ENCODE measurements at places on chromosomes 5 and 9.

DNA sequence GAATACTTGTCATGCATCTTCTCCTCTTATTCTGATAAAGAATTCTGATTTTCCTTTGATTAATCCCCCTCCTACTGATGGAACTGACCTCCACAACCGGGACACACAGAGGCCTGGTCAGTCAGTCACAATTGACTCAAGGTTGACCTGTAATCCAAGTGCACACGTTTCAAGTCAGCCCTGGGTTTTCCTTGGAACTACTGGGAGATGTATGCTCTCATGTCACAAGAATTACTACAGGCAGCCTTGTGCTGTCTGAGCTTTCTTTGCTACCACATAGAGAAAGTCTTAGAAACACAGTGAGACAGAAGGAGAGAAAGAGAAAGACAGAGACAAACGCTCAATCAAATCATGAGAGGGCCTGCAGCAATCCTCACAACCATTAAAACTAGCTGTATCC lies 345.8 kb downstream of the PDE4D start:
- DNase-seq = no peak

- no peak for DNase-seq
Observed at GRCh38 chr5:92468295-92468694, 1085.2 kb upstream of the ARRDC3 start.

DNA sequence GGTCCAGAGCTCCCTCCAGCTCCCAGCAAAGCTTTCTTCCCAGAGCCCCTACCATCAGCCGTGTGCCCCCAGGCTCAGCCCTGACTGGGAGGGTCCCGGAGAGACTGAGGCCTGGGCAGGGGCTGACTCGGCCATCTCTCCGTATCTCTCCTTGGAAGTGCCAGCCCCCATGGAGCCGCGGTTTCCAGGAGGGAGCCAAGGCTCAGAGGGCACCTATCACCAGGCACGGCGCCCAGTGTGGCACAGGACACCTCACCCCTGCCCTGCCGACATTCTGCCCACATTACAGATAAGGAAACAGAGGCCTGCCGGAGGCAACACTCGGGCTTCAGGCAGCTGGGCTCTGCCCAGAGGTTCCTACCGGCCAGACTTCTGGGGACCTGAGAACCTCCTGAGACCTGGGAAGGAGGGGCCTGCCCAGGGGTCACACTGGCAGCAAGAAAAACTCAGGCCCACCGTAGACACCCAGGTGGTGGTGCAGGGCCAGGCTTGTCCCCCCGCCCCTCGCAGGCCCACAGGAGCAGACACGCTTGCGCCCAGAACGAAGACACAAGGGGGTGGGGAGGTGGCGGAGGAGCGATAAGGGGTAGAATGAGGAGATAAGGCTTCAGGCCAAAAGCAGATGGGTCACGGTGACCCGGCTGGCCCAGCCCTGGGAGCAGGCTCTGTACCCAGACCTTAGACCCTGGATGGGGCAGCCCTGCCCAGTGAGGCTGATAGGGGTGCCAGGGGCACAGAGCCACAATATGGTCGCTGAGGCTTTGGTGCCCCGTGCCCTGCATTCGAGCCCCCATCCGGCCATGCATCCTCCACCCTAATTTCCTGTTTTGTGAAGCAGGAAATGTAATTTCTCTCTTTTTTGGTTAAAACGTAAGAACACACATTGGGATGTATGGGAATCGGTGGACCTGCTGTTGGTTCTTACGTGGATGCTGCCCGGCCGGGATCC lies 11.8 kb downstream of the NR5A1 start:
- no peak for DNase-seq

- no peak for DNase-seq
Observed at GRCh38 chr9:2345013-2345412, 276.6 kb upstream of the VLDLR start.

DNA sequence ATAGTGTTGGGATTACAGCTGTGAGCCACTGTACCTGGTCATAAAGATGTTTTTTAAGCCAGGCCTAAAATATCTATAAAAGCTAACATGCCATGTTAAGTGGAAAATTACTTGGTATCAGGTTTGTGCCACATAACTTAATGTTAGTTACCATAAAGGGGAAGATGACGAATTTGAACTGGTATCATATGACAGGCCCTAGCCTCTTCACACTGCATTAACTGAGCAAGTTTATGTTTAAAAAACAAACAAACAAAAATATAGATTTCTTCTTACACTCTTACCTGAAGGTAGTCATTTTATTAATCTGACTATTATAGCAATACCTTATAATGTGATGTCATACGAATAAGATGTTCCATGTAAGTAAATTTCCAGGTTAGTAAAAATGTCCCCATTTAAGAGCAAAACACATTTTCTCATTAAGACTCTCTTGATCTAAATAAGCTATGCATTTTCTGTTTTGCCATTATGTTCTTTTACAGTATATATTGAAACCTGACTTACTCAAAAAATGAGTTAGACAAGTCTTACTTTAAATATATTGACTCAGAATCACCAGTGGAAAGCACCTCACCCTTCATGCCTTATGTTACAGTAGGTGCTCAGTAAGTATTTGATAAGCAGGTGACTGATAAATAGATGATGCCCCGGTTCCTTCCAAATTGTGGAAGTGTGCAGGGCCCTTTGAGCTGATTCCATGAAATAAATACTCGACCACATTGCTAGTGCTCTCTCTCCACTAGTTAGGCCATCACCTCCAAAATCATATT lies 125.4 kb downstream of the CDC42SE2 start:
- no peak for DNase-seq

- DNase-seq = no peak
Observed at GRCh38 chr5:12848709-12849108, 944.5 kb upstream of the CTNND2 start.

- DNase-seq = no peak
Observed at GRCh38 chr5:138964647-138965201, 89.6 kb upstream of the LRRTM2 start.

- no peak for DNase-seq
Observed at GRCh38 chr9:130981002-130981755, 27.8 kb upstream of the LAMC3 start.

GRCh38 chr9:85522459-85523092 lies 219.2 kb downstream of the AGTPBP1 start:
- DNase-seq = no peak

DNA sequence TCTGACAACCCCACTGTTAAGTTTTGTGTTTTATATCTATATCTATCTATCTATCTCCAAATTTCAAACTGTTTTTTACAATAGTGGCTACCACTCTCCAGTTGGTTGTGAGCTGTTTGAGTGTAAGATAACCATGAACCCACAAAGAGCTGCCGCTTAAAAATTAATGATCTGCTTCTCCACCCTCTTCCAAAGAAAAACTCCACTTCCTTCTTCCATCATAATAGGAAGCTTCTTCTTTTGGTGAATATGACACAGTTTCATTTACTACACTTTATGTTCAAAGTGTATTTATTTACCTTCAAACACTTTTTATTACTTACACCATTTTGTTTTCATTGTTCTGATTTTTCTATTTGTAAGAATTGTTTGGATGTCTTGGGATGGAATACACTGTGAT lies 37.9 kb downstream of the SPZ1 start:
- DNase-seq = no peak

- no peak for DNase-seq
Observed at GRCh38 chr9:24552526-24553182, 7.0 kb upstream of the IZUMO3 start.

GRCh38 chr9:137147091-137147792 lies 8.3 kb downstream of the GRIN1 start:
- DNase-seq = no peak

DNA sequence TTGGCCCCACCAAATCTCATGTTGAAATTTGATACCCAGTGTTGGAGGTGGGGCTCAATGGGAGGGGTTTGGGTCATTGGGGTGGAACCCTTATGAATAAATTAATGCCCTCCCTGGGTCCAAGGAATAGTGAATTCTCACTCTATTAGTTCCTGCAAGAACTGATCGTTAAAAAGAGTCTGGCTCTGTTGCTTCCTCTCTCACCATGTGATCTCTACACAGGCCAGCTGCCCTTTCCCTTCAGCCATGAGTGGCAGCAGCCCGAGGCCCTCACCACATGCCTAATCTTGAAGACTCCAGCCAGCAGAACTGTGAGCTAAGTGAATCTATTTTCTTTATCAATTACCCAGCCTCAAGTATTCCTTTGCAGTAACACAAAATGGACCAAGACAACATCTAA lies 106.0 kb downstream of the CAAP1 start:
- DNase-seq = no peak

DNA sequence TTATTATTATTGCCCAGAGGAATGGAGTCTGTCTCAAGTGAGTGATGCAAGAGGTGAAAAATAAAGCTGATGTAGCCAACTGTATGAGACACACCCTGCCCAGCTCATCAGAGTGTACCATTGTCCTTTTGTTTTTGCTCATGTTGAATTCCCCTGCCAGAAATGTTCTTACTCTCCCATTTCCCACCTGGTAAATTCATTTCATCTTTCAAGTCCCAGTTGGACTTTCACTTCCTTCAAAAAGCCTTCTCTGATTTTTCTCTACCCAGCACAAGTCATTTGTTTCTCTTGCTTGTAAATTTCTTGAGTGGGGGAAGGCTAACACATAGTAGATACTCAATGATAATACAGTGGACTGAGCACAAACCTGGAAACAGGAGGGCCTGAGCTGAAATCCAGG lies 394.5 kb upstream of the ZNF462 start:
- no peak for DNase-seq

All from coronary artery (tissue), 2 donors.